ENCODE measurements at places on chromosomes 3 and 15.

DNA sequence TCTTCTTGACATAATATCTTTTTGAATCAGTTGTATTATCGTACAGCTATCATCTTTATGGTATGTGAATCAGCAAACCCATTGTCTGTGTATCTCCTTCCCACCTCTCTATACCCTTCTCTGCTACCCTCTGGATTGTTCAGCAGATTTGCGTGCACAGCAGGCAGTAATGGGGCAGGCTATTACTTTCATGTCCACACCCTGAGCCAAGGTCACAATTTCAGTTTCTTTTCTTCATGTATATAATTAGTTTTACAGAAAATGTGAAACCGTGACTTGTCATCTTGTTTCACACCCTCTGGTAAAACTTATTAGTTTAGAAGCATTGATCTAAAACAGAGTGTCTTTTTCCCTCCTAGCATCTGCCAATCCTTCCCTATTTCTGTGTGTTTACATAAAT lies 770.4 kb upstream of the SEMA6D start:
- DNase-seq: no peak

- no peak for DNase-seq
Measured at GRCh38 chr3:44926921-44927320, 49.1 kb downstream of the ZDHHC3 start.

- no peak for DNase-seq
Measured at GRCh38 chr3:101120039-101120438, 126.8 kb upstream of the ABI3BP start.

DNA sequence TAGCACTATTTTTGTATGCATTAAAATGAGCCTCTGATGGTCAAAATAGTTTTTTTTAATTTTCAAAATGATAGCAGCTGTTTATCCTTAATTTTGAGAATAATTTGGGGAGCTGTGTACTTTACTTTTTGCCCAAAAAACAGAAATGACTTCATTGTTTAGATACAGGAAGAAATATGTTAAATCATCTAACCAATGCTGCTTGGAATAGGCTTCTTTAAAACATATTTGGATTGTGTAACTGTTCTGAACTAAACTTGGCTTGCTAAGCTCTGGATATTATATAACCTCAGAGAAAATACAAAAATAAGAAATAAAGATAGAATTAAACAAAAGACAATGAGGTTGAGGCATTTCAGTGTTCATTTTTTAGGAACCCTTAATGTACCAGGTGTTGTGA lies 119.3 kb downstream of the SERPINI1 start:
- no peak for DNase-seq

- no peak for DNase-seq
Measured at GRCh38 chr15:65055201-65055870, 10.1 kb downstream of the SLC51B start.

DNA sequence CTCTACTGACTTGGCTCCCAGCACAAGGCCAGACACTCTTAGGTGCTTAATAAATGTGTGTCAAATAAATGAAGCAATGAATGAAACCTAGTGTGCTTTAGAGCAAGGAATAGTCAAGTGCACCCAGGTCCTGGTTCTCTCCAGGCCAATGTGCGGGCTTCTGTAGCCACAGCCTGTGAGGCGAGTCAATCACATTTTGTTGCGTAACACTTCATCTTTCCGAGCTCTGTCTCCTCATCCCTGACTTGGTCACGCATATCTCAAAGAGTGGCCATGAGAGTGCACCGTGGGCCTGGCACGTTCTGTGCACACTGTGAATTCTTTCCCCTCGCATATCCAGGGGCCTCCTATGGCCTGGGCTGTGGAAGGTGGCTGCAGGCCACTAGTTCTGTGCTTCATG lies 11.4 kb upstream of the SH3GL3 start:
- DNase-seq: no peak

GRCh38 chr15:83215306-83215705 lies 7.7 kb upstream of the HDGFL3 start:
- DNase-seq: no peak

DNA sequence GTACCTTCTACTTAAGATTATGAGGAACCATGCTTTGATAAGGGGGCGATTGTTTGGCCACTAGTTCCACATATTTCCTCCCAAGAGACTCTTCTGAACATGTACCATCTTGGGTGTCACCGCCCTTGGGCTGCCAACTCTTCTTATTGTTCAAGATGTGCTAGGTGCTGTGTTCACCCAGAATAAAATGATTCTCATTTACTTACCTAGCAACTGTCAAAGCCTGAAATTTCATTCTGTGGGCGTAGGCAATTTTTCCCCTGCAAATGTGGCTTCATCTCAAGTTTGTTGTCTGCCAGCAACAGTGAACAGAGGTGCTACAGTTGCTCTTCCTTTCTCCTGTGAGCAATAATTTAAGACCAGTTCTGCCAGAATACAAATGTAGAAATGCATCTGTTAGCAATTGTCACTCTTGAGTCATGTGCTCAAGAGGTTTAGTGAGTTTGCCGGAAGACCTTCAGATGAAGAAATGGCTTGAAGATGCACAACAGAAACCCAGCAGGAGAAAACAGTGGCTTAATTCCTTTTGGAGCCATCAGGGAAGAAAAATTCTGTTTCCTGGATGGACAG lies 41.3 kb upstream of the RARB start:
- no peak for DNase-seq

DNA sequence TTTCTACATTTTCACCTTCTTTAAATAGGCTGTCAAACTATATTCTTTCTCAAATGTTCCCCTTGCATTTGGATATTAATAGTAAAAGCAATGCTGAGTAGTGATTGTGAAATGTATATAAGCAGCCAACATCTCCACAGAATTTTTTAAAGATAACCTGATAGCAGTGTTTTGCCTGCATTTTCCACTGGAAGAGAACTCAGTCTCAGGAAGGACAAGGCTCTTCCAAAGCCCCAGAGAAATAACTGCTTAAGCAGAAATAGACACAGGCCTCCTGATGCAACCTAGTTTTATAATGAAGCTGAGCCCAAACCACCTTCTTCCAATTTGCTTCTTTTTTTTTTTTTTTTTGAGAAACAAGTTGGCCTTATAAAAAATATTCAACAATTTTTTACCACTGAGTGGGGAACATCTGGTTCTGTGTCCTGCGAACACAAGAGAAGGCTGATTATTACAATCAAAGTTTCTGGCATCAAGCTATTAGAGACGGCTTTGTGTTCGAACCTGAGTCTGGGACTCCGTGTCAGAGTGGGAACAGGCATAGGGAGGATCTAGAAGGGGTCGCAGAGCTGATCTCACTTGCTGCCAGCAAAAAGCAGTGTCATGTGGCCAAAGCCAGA lies 332.5 kb upstream of the TBL1XR1 start:
- DNase-seq: no peak

DNA sequence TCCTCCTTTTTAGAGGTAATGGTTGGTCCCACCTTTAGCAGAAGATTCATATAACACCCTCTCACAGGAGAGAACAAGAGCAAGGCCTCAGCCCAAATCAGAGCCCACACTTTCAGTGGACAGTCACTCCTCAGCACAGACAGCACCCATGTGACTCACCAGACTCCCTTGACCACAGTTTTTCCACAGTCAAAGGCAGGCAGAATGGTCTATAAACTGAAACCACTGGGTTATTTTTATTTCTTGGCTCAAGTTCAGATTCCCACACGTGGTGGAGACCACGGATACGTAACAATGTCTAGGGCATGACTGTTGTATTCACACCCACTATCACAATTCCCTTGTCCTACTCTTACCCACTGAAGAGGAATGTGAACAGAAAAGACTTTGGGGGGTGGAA lies 237.8 kb upstream of the UBE2E1 start:
- DNase-seq: no peak

DNA sequence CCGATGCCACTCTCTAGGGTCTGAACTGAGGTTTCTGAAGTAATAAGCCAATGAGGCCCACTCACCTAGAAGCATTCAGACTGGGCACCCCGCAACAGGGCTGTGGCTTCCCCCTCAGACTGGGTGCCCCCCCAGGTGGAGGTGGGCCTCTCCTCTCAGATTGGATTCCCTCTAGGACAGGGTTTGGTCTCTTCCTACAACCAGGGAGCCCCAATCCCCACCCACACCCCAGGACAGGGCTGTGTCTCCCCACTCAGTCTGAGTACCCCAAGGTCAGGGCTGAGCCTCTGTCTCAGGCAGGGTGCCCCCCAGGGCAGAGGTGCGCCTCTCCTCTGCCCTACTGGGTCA lies 27.7 kb downstream of the PTH1R start:
- DNase-seq: no peak

DNA sequence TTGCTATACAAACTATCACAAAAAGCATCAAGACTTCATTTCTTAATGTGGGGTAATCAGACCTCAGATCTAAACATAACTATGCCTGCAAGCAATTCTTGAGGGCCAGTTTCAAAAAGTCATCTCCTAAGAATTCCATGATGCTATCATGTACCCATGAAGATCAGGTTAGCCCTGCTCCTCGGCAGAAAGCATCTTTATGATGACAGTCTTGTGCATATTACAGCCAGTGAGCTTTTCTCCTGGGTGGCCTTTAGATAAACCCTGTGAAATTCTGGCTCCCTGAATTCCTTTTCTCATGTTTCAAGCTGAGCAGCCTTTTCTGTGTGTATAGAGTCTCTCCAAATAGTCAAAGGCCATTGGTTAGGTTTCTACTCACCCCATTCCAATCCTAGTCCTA lies 201.9 kb upstream of the MCTP2 start:
- no peak for DNase-seq

DNA sequence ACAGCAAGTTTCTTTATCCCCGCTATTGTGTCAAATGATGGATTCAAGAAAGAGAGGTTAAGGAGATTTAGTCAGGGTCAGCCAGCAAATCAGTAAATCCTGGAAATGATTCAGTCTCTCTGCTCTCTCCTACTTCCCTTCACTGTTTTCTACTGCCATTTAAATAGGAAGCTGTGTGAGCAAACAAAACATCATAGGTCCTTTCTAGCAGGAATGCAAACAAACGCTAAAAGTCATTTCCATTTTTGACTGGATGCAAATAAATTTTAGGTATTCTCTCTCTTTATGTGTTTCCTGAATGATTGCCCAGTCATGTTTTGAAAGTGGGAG lies 299.4 kb upstream of the RORA start:
- no peak for DNase-seq

- no peak for DNase-seq
Measured at GRCh38 chr3:156359368-156359767, 195.5 kb downstream of the SSR3 start.

GRCh38 chr15:33971811-33972210 lies 3.5 kb downstream of the CHRM5 start:
- DNase-seq: no peak

DNA sequence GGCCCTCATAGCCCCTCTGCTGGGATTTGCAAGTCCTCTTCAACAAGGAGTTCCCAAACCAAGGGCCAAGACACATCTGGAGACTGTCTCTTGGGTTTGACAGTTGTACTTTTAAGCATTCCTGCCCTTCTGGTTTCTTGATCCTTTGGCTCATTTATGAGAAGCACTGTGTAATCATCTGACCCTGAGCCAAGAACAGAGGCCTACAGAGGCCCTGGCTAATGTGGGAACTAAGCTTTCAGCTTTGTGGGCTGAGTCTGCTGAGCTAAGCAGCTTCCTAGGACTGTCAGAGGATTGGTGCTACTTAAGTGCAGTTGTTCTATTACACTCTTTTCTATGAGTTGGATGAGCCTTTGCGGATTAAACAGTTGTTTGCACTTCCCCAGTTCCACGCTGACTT lies 178.3 kb downstream of the KBTBD8 start:
- DNase-seq: no peak

- DNase-seq: no peak
Measured at GRCh38 chr15:75069301-75069925, 46.0 kb downstream of the PPCDC start.

DNA sequence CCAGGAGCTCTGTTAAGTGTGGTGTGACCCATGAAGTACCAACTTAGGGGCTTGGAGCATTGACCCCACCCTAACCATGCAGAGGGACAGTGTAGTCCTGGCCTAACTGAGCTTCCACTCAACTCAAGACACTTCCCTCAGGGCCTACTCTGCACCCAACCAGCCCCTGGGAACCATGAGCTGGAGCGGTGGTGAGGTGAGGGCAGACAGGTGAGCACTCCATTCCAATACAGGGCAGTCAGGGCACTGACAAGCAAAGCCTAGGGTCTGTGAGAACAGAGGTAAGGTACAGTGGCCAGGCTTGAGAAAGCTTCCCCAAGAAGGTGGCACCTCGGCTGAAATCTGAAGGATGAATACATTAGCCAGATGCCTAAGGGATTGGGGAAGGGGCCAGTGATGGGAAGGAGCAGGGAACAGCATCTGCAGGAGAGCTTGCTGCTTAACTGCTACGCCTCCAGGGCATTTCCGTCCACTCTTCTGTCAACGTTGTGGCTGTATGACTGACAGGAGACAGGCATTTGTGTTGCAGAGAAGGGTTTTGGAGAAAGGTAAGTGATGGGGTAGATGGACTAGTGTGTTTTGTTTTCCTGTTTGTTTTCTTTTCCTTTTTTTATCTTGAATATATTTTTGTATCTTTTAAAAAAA lies 243.5 kb upstream of the TRIM42 start:
- DNase-seq: no peak
